AG09319 (cell line): ENCODE measurements at places on chromosomes 6 and 20.

DNA sequence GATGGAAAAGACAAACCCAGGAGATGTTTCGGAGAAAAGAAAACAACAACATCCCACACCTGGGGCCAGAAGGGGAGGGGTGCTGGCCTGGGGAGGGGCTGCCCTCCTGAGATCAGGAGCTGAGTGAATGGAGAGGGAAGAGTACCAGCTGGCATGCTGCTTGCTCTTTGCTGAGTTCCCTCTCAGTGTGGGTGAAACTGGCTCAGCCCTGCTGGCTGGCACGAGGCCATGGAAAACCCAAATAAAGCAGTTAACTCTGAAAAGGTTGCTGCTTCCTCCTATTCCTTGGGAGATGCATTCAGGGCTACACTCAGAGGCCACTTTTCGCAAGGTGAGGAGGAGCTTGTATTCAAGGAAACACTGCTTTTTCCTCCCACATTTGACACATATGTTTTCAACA is 8.0 kb upstream of the KCNK16 start:
- no peak for DNase-seq

DNA sequence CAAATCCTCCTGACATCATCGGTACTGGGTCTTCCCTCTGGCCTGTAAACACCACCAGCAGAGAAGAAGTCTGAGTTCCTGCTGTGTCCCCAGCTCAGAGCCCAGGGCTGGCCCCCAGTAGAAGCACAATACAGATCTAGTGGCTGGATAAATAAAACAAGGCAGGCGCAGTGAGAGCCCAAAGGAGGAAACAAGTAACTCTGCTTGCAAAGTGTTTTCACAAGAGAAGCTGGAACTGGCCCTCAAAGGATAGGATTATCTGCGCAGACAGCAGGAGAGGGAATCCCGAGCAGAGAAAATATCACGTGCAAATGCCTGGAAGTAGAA is 205.1 kb downstream of the ZDHHC14 start:
- DNase-seq, result no peak

- no peak for DNase-seq
Measured at GRCh38 chr6:118768904-118769325, 117.5 kb upstream of the CEP85L start.

DNA sequence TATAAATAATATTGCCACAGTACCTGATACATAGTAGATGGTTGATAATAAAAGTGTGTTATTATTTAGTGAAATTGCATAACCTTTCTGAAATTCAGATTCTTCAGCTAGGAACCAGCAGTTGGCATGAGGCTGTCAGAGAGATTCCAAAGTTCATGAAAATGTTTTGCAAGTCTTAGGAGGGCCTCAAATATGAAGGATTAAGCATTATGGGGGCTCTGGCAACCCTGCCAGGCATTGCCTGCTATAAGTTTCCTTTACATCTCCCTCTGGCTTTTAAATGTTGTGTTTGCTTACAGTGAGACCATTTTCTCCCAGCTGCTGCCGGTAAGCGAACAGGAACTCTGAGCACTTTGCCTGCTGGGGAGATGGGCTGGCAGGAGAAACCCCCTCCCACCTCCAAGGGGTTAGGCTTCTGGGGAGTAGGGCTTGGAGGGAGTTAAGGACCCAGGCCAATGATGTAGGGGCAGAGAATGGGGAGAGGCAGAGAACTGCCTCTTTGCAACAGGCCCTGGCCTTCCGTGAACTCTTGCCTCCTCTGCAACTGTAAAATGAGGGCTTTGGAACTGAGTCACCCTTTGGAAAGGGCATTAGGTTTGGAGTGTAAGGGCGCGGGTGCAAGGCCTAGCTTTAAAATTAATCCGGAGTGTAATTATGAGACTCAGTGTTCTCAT is 33.2 kb upstream of the KIF3B start:
- no peak for DNase-seq

- no peak for DNase-seq
Measured at GRCh38 chr20:2693286-2694007, 867 bp downstream of the EBF4 start.

GRCh38 chr20:55579802-55580201 is 425.5 kb downstream of the CBLN4 start:
- DNase-seq, result no peak

- no peak for DNase-seq
Measured at GRCh38 chr20:48177058-48177457, 391.8 kb upstream of the SULF2 start.

- no peak for DNase-seq
Measured at GRCh38 chr6:2450546-2450945, 205.1 kb upstream of the GMDS start.

DNA sequence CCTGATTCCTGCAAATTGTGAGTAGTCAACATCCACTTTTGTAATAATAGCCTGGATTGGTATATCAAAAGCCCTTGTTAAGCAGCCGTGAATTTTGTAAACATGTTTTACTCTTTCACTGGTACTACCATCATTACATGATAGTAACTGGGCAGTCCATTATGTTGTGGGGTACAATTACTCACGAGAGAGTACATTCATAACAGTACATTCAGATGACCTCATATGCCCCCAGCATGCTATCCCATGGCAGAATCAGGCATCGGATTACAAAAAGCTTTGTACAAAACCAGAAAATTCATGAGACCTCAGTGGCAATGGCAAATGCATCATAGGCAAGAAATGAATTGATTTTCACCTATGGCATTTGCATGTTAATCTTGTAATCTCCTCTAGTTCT is 166.2 kb downstream of the EPM2A start:
- DNase-seq, result no peak

- no peak for DNase-seq
Measured at GRCh38 chr6:78910591-78911171, 43.3 kb downstream of the IRAK1BP1 start.

DNA sequence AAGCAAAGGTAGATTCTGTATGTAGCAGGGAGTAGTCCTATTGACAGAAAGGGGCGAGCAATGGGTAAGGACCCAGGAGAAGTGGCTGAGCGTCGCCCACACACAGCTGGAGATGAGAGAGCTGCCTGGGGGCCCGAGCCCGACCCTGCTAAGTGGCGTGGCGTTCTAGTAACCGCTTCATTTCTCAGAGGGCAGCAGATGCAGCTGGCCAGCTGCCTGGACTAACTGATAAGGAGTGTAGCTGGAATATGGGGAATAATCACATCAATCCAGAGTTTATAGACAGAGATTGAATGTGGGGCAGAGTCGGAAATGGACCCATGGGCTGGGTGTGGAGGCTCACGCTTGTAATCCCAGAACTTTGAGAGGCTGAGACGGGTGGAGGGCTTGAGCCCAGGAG is 64.4 kb downstream of the EZR start:
- no peak for DNase-seq

- DNase-seq, result no peak
Measured at GRCh38 chr6:20197251-20197650, 15.0 kb downstream of the MBOAT1 start.

- DNase-seq, result no peak
Measured at GRCh38 chr20:52964131-52964530, 8.0 kb upstream of the TSHZ2 start.

- no peak for DNase-seq
Measured at GRCh38 chr20:61125546-61126180, 126.4 kb upstream of the CDH4 start.

- no peak for DNase-seq
Measured at GRCh38 chr20:40274912-40275533, 414.0 kb downstream of the MAFB start.

DNA sequence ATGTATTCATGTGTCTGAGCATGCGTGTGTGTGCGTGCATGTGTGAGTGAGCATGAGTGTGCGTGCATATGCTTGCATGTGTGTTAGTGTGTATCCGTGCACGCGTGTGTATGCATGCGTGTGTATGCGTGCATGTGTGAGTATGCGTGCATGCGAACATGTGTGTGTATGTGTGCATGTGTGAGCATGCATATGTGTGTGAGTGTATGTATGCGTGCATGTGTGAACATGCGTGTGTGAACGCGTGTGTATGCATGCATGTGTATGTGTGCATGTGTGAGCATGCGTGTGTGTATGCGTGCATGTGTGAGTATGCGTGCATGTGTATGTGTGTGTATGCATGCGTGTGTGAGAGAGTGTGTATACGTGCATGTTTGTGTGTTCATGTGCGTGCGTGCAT is 77.9 kb downstream of the SMOC2 start:
- no peak for DNase-seq

GRCh38 chr6:162726947-162727321 is 632 bp downstream of the PRKN start:
- no peak for DNase-seq

DNA sequence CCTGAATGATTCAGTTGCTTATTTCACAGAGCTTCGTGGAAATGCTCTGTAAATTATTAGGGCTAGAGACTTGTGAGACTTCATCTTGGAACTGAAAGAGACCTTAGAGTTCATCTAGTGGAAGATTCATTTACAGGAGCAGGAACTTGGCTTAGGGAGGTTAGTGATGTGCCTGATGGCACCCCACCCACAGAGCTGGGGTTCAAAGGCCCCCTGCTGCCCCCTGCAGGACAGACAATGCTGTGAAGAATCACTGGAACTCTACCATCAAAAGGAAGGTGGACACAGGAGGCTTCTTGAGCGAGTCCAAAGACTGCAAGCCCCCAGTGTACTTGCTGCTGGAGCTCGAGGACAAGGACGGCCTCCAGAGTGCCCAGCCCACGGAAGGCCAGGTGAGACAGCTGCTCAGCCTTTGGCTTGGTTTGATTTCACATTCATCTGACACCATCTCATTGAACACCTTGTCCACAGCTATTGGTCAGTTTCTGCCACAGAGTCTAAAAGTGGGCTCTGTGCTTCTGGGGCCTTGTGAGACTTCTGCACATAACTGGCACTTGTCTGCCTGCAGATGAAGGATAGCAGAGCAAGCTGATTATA is 25.1 kb downstream of the MYBL2 start:
- no peak for DNase-seq

GRCh38 chr6:9647071-9647445 is 767.8 kb downstream of the TFAP2A start:
- DNase-seq, result no peak

- no peak for DNase-seq
Measured at GRCh38 chr6:55774286-55775028, 100.9 kb downstream of the BMP5 start.

GRCh38 chr6:93417421-93418013 is 1.8 kb downstream of the EPHA7 start:
- no peak for DNase-seq

DNA sequence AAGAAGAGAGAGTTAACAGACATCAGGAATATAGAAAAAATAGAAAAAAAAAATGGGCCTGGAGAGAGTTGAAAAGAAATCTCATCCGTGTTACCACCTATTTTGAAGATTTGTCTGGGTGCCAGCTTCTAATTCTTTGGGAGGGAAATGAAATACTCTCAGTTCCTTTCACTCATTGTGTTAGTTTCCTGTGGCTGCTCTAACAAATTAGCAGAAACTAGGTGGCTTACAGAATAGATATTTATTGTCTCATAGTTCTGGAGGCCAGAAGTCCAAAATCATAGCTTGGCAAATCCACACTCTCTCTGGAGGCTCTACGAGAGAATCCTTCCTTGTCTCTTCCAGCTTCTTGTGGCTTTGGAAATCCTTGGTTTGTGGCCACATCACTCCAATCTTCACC is 225.1 kb upstream of the BTBD3 start:
- no peak for DNase-seq

- DNase-seq, result no peak
Measured at GRCh38 chr6:92114091-92114675, 1305.2 kb downstream of the EPHA7 start.

DNA sequence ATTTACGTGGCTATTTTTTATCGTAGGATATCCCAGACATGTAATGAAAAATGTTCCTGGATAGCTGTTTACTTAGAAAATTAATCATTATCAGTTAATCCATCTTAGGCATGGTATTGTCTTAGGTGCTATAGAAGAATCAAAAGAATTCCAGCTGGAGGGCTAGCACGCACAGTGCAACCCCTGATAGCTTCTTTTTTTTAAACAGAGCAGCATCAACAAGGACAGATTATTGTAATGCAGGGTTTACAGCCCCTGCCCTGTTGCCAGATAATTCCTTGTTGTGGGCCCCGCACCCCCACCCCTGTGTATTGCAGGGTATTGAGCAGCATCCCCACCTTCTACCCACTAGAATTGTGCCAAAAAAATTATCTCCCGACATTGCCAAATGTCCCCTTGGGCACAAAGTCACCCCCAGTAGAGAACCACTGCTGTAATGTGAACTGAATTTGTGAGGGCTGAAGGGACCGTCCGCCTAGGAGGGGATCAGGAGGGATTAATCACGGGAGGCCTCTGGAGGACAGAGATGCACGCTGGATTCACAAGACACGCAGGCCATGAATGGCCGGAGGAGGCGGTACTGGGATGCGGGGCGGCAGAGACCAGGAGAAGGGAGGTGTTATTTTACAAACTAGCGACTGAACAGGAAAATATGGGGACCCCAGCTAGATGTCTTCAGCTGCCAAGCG is 174.6 kb downstream of the ZDHHC14 start:
- DNase-seq, result no peak

DNA sequence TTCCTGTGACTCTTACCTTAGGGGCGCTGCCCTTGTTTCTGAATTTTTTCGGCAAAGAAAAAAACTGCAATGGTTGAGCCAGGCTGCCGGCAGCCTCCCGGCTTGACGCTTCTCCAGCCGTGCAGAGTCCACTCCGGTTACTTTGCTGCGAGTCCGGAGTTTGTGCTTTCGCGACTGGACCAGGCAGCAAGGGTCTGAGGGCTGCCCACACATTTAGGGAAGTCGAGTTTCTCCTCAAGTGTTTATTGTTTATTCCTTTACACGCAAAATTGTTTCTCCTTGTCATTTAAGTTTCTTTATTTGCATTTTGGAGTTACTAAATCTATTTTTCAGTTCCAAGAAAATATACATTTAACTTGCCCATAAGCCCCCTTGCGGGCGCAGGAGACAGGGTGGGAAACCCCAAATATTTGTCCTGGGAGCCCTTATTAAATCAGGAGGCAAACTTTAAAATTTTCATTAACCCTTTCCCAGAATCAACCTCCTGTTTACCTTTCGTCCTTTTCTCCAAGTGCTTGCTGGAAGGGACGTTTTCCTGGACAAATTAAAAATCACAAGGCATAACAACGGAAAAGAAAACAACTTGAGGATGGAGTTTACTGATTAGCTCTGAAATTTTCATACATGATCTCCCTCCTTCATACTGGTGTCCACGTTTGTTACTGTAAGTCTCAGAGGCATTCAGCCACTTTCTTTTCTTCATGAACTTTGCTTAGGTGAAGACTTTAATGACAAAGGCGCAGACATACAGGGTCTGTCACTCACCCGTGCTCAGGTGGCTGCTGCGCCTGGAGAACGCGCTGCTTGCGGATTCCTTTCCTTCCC is 1.7 kb upstream of the PDE10A start:
- DNase-seq, result no peak
